ENCODE measurements at places on chromosomes 7 and 10.

DNA sequence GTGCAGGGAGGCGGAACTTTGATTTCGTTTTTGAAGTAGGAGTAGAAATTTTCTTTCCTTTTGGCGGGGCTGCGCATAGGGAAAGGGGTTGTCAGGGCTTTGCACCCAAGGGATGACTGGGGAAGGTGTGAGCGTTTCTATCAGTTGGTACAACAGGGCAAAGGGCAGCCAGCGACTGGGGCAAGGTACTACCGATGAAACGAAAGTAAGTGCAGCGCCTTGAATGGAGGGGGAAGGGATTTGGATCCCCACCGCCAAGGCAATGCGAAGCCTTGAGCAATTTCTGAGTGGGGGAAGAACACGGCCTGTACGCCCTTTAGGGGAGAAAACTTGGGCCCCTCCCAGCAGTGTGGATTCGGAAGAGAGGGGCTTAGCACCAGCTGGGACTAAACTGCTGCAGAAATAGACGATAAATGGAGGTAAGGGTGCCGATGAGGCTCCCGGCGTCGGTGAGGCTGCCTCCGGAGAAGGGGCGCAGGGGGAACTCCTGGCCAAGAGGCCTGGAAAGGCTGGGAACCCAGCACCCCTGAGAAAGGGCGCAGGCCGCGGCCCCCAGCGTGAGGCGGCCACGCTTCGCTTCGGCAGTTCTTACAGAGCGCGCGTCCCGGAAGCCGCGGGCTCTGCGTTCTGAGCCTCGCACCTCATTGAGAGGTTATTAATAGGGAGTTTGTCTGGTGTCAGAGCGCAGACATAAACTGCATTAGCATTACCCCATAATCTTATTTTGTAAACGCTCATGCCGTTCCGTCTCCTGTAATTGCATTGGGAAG is 10.0 kb upstream of the TLX1 start:
- H3K4me3 ChIP-seq, result peak overlapping the region; percentile 70
- H3K27me3 ChIP-seq, result peaks cover 38% of the 10 kb centered on the region
- no peak for DNase-seq

DNA sequence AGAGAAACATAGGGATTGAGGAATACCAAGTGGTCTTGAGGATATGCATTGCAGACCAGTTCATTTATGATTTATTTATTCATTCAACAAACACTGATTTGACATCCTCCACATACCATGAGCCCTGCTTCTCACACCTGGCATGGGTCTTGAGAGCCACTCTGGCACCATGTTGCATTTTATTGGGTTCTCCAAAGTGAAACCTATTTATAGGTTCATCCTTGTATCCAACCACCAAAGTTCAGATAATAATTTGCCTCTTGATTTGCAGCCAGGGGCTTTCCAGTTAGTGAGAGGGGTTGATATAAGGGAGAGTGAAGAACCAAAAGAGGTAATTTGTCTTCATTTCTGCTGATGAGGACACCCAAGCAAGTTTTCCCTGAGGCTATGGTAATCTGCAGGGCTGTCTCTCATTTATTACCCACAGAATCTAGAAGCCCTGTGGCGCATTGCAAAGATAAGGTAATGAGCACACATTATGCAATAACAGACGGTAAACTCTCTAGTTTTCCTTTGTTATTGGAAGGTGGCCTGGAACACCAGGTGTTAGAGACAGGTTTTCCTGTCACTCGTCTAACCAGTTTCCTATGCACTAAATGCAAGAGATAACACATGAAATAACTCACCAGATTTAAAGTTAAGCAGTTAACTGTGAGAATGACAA is 28.8 kb upstream of the ICA1 start:
- no peaks in the 10 kb centered on the region for H3K27me3 ChIP-seq
- no peaks in the 10 kb centered on the region for H3K4me1 ChIP-seq
- H3K4me3 ChIP-seq, result no peak overlapping the region
- H3K36me3 ChIP-seq, result no peaks in the 10 kb centered on the region

GRCh38 chr7:114531326-114531725 is 116.7 kb downstream of the FOXP2 start:
- no peak overlapping the region for H3K4me3 ChIP-seq
- no peaks in the 10 kb centered on the region for H3K27me3 ChIP-seq
- no peak overlapping the region for H3K27ac ChIP-seq
- H3K36me3 ChIP-seq, result no peaks in the 10 kb centered on the region

- peaks cover 7% of the 10 kb centered on the region for H3K4me1 ChIP-seq
- H3K27ac ChIP-seq, result peak overlapping the region; percentile 95
- DNase-seq, result no peak
- H3K36me3 ChIP-seq, result no peaks in the 10 kb centered on the region
- no peaks in the 10 kb centered on the region for H3K27me3 ChIP-seq
These were observed 994 bp upstream of the CYP51A1 start for GRCh38 chr7:92135052-92135889.

DNA sequence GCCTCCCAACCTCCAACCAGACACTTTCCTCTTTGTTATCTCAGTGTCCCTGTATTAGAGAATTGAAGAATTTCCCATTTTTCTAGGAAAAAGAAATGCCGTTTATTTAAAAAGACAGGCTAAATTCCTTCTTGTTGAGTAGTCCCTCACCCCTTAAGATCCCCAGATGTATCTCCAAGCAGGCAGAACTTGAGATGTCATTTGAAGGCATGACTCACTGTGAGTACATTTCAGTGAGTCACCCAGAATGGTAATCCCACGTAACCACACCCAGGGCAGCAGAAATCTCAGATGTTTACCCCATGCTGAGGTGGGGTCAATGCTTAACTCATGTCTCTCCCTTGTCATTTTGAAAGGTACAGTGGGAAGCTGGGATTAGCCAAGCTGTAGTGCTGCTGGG is 4.4 kb downstream of the ZNF655 start:
- H3K27me3 ChIP-seq, result no peaks in the 10 kb centered on the region
- no peak overlapping the region for H3K27ac ChIP-seq
- peaks cover 52% of the 10 kb centered on the region for H3K36me3 ChIP-seq
- DNase-seq, result no peak

DNA sequence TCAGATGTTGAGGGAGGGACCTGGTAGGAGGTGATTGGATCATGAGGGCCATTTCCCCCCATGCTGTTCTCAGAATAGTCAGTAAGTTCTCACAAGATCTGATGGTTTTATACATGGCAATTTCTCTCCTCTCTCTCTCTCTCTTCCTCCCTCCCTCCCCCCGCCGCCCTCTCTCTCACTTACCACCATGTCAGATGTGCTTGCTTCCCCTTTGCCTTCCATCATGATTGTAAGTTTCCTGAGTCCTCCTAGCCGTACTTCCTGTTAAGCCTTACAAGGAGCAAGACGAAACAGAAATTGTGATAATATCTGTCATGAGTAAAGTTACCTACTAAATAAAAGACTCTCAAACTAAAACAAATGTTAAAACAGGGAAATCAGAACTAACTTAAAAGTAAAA is 19.9 kb upstream of the GPR141 start:
- DNase-seq, result no peak
- no peak overlapping the region for H3K27ac ChIP-seq
- no peaks in the 10 kb centered on the region for H3K27me3 ChIP-seq
- no peaks in the 10 kb centered on the region for H3K4me1 ChIP-seq
- H3K36me3 ChIP-seq, result no peaks in the 10 kb centered on the region
- H3K4me3 ChIP-seq, result no peak overlapping the region

DNA sequence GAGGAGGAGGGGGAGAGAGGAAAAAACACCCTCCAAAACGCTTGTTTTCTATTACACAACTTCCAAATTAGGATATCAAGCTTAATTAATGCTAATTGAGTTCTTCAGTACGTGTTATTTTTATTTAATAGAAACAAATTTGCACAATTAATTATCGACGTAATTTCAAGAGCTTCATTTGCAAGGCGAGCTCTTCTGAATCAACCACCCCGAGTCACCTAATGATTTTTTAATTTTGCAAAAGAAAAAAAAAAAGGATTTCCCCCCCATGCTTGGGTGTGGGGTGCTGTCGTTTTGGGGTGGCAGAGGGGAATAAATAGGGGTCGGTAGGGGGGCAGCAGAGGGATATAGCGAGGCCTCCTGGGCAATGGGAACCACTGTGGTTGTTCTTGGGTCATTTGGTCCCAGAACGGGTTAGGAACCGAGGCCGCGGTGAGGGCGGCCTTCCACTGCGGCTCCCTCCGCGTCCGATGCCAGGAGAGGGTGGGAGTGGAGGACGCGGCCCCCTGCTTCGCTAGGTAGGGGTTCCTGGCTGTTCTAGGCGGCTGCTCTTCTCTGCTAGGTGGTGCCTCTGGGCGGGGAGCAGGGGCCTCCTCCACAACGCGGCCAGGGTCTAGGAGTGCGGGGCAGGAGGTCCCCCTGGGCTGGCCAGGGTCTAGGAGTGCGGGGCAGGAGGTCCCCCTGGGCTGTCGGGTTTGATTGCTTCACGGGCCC is 7.3 kb downstream of the UNCX start:
- no peaks in the 10 kb centered on the region for H3K36me3 ChIP-seq
- peaks cover 4% of the 10 kb centered on the region for H3K4me1 ChIP-seq
- no peak overlapping the region for H3K4me3 ChIP-seq
- H3K27ac ChIP-seq, result no peak overlapping the region
- peaks cover 47% of the 10 kb centered on the region for H3K27me3 ChIP-seq

DNA sequence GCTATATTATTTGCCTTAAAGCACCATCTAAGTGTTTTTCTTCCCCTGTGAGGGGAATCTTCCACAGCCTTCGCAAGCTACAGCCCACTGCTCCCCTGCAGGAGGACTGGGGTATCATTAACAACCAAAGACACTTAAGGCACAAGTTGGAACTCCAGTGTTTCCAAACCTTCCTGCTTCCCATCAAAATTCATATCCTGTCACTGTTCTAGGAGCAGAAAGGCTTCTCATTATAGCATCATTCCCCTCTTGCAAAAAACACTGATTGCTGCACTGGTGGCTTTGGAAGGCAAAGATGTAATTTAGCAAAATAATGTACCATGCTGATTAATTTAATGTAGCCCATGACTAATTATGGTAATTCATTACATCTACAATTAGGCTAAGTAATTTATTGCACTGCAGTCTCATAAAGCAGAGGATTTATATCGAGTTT is 207.2 kb downstream of the SKAP2 start:
- H3K27me3 ChIP-seq, result no peaks in the 10 kb centered on the region
- no peak overlapping the region for H3K4me3 ChIP-seq
- DNase-seq, result no peak
- H3K27ac ChIP-seq, result no peak overlapping the region
- no peaks in the 10 kb centered on the region for H3K36me3 ChIP-seq

DNA sequence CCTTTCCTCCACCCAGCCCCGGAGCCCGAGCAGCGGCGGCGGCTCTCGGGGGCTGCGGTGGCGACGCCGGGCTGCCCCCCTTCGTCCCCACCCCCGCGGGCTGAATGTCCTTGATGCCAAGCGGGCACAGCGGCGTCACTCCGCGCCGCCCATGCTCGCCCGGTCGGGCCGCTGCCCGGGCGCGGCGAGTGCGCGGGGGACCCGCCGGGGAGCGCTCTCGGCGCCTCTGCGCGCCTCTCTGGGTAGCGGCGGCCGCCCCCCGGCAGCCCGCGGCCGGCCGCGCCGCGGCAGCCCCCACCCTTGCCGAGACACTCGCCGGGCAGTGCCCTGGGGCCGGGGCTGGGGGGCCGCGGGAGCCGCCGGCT is 433 bp upstream of the PLXNA4 start:
- no peak overlapping the region for H3K4me3 ChIP-seq
- peaks cover 39% of the 10 kb centered on the region for H3K27me3 ChIP-seq
- no peaks in the 10 kb centered on the region for H3K36me3 ChIP-seq
- DNase-seq, result no peak
- H3K4me1 ChIP-seq, result peaks cover 10% of the 10 kb centered on the region

DNA sequence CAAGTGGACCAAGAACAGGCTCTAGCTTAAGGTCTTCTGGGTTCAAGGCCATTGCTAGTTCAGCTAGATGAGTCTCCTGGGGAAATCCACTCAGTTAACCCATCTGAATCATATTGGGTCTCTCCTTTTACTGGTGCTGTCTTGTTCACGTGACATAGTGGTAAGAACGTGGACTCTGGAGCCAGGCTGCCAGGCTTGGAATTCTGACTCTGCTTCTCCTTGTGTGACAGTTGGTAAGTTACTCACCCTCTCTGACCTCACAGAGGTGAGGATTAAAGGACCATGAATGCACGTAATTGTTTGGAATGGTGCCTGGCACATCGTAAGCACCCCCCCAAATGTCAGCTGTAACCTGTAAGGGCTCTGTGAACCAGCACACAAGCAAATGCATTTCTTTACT is 9.7 kb upstream of the CALU start:
- H3K4me3 ChIP-seq, result no peak overlapping the region
- H3K27ac ChIP-seq, result no peak overlapping the region
- H3K4me1 ChIP-seq, result no peaks in the 10 kb centered on the region
- H3K27me3 ChIP-seq, result peaks cover 5% of the 10 kb centered on the region

DNA sequence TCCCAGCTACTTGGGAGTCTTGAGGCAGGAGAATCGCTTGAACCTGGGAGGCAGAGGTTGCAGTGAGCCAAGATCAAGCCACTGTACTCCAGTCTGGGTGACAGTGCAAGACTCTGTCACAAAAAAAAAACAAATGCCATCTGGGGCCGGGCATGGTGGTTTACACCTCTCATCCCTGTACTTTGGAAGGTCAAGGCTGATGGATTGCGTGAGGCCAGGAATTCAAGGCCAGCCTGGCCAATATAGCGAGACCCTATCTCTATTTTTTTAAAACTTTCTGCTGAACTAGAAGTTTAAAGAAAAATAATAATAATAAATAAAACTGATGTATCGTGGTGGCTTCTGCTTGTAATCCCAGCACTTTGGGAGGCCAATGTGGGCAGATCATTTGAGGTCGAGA is 15.7 kb upstream of the RNF216 start:
- no peaks in the 10 kb centered on the region for H3K27me3 ChIP-seq
- H3K36me3 ChIP-seq, result no peaks in the 10 kb centered on the region
- no peak overlapping the region for H3K4me3 ChIP-seq

GRCh38 chr10:91006752-91007346 is 86.0 kb upstream of the ANKRD1 start:
- no peak overlapping the region for H3K4me3 ChIP-seq
- H3K36me3 ChIP-seq, result no peaks in the 10 kb centered on the region
- H3K27me3 ChIP-seq, result no peaks in the 10 kb centered on the region
- H3K4me1 ChIP-seq, result peaks cover 17% of the 10 kb centered on the region
- no peak for DNase-seq

- no peaks in the 10 kb centered on the region for H3K27me3 ChIP-seq
- DNase-seq, result no peak
- no peak overlapping the region for H3K4me3 ChIP-seq
- H3K36me3 ChIP-seq, result no peaks in the 10 kb centered on the region
- H3K27ac ChIP-seq, result no peak overlapping the region
These were observed 21.5 kb downstream of the PAX2 start for GRCh38 chr10:100766693-100767421.

DNA sequence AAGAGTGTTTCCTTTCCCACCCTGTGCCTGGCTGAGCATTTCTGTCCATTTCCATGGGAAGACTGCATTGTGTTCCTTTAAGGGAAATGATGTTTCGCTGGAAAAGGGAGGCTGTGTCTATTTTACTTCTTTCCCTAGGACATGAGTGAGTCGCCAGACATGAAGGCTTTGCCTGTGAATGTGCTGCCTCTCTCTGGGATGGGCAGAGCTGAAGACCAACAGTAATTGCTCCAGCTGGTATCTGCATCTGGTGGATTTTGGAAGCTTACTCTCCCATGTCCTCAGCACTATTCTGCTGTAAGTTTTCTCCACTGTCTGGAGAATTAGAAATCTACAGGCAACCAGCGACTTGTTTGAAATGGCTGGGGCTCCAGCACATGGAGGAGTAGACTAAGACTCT is 264.6 kb upstream of the BMPER start:
- no peaks in the 10 kb centered on the region for H3K36me3 ChIP-seq
- H3K27me3 ChIP-seq, result no peaks in the 10 kb centered on the region
- DNase-seq, result no peak
- no peaks in the 10 kb centered on the region for H3K4me1 ChIP-seq
- no peak overlapping the region for H3K27ac ChIP-seq

- no peak for DNase-seq
- no peaks in the 10 kb centered on the region for H3K27me3 ChIP-seq
- H3K4me3 ChIP-seq, result no peak overlapping the region
- no peaks in the 10 kb centered on the region for H3K36me3 ChIP-seq
- no peaks in the 10 kb centered on the region for H3K4me1 ChIP-seq
These were observed 105.8 kb downstream of the THSD7A start for GRCh38 chr7:11726001-11726793.
